Sigmoid colon (tissue), 7 donors: ENCODE measurements at places on chromosomes 11 and 22. TPM values are rescaled to one million over a fixed set of nuclear protein-coding genes. Genes with fewer than 3 reads are reported as not detected.

Gene UCP3
- 1.9 TPM for polyA plus RNA-seq

DNA sequence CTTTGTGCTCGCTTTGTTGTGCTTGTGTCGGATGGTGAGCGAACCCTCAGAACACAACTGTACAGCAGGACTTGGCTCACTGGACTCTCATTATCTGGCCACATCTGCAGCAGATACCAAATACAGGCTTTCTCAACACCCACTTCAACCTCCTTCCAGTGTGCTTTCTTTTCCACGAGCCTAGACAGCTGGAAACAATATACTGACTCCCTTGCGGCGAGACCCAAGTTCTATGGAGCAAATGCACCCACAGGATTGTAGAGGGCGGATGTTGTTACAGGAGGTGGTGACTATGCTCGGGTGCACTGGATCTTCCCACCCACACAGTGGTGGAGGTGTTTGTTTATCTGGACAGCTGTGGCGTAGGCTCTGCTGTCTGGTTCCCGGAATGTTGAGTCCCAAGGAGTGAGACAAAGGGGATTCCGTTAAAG is 204.3 kb downstream of the TENM4 start:
- H3K27ac ChIP-seq: no peak overlapping the region
- H3K4me3 ChIP-seq: no peak overlapping the region
- no peaks in the 10 kb centered on the region for H3K36me3 ChIP-seq
- no peak for DNase-seq

GRCh38 chr11:17633987-17634775 is 85.2 kb upstream of the MYOD1 start:
- H3K4me3 ChIP-seq: no peak overlapping the region
- H3K4me1 ChIP-seq: no peaks in the 10 kb centered on the region
- DNase-seq: no peak
- H3K27me3 ChIP-seq: no peaks in the 10 kb centered on the region
- no peaks in the 10 kb centered on the region for H3K36me3 ChIP-seq
- H3K27ac ChIP-seq: no peak overlapping the region

DNA sequence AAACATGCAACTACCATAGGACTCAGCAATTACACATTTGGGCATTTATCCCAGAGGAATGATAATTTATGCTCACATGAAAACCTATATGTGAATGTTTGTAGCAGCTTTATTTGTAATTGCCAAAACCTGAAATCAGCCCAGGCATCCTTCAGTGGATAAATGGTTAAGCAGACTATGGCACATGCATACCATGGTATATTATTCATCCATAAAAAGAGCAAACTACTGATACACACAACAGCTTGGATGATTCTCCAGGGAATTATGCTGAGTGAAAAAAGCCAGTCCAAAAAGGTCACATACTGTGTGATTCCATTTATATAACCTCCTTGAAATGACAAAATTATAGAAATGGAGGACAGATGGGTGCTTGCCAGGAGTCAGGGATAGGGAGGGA is 86.7 kb downstream of the ALX4 start:
- no peak overlapping the region for H3K4me3 ChIP-seq
- no peak overlapping the region for H3K27ac ChIP-seq
- DNase-seq: no peak

Gene AGBL2
- polyA plus RNA-seq: not detected
